ENCODE measurements at places on chromosomes 11 and 22.

DNA sequence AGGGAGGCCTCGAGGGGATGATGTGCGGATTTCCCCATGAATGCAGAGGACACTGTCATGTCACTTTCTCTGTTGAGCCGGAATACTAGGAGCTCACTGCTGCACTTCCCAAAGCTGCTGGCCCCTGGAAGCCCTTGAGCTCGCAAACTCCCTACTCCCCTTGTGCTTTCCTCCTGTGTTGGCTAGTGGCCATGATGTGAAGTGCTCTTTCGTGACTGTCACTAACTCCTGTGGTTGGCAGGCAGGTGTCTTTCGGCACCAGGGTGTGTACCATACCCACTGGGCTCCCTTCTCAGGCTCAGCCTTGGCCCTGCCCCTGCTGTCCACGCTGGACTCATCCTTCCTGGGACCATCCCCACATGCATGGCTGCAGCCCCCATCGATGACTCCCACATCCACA, 86.2 kb downstream of the BTBD10 start:
- no peak for DNase-seq

- DNase-seq = peak; percentile 87
Measured at GRCh38 chr22:21001601-21002325, at the start of gene THAP7. THAP7 (minus strand) TSS chr22:21002118; CDS start chr22:21001911, 207 bp downstream.

- DNase-seq = no peak
Measured at GRCh38 chr11:128733440-128734102, 39.7 kb downstream of the FLI1 start.

GRCh38 chr22:17847360-17848078, 73.2 kb upstream of the BID start:
- no peak for DNase-seq

DNA sequence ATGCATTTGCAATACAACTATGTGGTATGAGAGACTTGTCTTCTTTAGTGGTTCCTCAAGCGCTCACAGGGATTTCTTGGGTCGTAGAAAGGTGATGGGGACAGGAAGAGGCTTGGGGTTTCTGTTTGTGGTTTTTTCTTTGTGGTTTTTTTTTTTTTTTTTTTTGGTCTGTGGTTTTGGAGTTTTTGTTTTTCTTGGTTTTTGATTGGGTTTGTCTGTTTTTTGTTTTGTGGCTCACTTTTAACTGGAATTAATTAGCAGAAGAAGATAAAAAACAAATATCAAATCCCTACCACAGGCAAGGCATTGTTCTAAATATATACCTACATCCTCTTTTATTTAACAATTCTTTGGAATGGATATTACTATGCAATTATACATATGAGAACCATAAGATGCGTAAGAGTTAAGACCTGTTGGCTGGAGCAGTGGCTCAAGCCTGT, 5.5 kb downstream of the TTC28 start:
- no peak for DNase-seq

GRCh38 chr11:92838759-92839310, 130.6 kb upstream of the MTNR1B start:
- no peak for DNase-seq

DNA sequence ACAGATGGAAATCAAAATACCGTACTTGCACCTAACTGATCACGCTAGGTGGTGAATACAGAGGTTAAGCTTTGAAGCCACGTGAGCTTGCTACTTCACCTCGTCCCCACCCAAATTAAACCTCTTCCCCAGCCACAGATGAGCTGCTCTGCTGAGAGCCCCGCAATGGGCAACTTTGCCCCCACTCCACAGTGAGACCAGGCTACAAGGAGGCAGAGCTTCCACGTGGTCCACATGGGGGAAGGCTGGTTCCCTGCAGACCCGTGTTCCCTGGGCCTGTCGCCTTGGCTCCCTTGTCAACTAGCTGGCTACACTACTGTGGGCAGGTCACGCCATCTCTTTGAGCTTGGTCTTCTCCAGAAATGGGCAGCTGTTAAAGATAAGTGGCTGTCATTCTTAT, 10.9 kb downstream of the CD5 start:
- DNase-seq = no peak

DNA sequence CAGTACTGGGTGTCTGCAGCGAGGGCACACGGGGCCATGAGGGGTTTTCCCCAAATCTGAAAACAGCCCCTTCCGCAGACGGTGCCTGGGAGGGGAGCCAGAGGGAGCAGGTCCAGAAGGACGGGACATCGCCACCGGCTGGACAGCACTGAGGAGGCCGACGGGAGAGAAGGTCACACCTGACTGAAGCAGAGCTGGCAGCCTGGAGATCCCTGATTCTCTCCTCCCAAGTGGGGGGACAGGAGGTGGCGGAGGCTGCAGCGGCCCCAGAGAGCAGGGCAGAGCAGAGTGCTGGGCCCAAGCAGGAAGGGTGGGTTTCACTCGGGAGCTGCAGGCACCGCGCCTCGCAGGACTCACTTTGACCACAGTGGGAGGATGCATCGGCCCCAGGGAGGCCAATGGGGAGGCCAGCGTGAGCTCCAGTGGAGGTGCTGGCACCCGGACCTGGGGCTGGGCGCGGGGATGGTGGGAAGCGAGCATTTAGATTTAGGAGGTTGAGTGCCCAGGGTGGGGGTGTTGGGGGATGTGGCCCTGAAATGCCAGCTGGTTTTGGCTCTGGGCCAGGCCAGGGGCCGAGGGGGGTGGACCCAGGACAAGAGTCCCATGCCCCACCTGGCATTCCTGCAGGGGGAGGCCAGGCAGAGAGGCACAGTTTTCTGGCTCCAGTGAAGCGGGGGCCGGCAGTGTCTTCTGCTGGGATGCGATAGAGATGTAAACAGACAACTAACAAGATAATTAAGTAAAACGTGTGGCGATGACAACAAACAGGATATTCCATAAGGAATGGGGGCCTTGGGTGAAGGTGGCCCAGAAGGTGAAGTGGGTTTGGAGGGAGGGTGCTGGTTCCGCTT, 92.3 kb upstream of the FGF3 start:
- DNase-seq = no peak

DNA sequence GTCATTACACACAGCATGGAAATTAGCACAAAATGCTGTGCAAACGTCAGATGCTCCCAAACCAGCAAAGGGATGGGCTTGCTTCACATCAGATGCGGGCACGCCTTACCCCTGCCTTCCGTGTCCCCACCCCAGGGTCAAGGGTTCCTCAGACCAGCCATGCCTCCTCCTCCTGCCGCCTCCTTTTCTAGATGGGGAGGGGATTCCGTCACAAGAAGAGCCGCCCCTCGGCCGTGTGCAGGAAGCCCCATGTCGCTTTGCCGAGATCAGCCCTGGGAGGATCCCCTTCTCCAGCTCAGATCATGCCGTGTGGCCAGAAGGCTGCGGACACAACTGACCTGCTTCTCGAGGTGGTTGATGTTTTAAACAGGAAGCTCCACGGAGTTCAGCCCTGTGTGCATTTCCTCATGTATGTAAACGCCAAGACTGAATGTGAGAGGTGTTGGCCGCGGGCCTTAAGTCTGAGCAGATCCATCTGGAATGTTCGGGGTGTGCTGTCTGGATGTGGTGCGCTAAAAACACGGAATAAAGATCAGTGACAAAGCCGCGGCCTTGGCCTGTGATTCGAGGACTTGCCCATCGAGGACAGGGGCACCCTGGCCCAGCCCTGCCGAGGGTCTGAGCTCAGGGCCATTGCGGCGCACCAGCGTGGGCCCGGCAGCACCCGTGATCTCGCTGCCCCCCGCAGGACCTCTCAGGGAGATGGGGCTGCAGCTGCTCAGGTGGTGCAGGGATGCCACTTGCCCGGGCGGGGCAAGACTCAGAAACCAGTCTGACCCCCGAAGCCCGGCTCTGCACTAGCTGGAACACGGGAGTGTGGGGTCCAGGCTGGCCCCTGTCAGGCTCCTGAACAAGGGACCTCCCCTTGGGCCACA, 412.9 kb downstream of the TBC1D22A start:
- no peak for DNase-seq
